ENCODE measurements at places on chromosomes 2 and 18. TPM values are rescaled to one million over a fixed set of nuclear protein-coding genes. Genes with fewer than 3 reads are reported as not detected.

SULT1C2 gene
- total RNA-seq = 0.83 TPM

CIB4 gene
- total RNA-seq = not detected

UGT1A1 gene
- not detected for total RNA-seq

MEIS1 gene
- 304 TPM for total RNA-seq

GKN1 gene
- not detected for total RNA-seq

SLC4A5 gene
- total RNA-seq = 0.14 TPM
